ENCODE measurements at places on chromosomes 2 and 18.

- DNase-seq: no peak
These were observed 1215.2 kb upstream of the TMEFF2 start for GRCh38 chr2:193409951-193410350.

DNA sequence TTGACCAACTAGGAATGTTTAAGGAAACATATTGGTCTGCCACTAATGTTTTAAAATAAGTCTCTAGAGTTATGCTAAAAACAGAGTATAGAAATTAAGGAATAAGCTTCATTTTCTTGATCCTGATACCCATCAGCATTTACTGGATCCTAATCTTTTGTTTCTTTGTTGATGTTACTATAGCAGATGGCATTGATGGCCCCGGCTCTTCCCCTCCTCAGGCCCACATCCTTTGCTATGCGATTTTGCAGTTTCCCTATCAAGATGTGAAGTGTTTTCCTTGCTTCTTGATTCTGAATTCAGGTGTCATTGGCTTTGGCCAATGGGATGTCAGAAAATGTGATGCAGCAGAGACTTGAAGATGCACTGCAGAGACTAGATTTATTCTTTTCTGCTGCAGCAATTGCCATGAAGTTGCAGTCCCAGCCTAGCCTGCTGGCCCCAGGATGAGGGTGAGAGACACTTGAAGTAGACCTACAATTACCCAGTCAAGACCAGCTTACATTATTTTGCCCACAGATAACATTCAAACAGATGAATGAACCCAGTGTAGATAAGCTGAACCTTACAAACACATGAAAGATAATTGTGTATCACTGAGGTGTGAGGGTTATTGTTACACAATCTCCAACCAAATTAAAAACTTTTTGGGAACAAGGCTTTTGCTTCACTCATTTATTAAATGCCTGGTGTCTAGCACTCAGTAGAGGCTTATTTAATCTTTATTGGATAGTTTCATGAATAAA lies 115.2 kb upstream of the ITGA4 start:
- no peak for DNase-seq

GRCh38 chr2:15435474-15435873 lies 125.7 kb downstream of the NBAS start:
- DNase-seq: no peak

DNA sequence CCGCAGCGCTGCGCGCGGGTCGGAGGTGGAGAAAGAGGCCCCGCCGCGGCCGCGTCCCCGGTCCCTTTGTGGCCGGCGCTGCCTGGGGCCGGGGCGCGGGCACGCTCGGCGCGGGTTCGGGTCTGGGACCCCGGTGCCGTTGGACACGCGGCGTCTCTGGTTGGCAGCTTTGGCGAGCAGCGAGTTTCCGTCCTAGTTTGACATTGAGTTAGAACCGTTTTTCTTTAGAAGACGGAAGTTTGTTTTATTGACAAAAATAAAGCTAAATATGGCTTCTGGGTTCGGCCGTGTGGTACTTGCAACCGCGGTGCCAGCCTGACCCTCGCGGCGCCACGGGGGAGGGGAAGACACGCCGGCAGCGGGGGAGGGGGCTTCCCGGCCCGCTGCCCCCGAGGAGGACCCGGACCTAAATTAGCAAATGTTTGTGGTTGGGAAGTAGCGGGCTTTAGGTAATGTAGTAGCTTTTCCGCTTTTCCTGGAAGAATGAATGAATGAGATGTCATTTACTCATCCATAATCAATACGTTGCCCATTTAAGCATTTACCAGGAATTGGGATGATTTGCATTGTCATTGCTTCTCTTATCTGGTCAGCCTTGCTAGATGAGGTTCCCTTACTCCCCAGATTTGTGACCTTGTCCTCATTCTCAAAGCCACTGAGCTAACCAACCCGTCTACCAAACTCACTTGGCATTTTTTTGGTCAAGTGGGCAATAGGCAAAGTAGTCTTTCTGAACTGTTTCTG lies 530 bp downstream of the GALNT1 start:
- peak; percentile 71 for DNase-seq

- no peak for DNase-seq
These were observed 402.0 kb downstream of the ALK start for GRCh38 chr2:29519338-29519925.

- DNase-seq: no peak
These were observed 398.8 kb downstream of the GALR1 start for GRCh38 chr18:77648411-77648810.

DNA sequence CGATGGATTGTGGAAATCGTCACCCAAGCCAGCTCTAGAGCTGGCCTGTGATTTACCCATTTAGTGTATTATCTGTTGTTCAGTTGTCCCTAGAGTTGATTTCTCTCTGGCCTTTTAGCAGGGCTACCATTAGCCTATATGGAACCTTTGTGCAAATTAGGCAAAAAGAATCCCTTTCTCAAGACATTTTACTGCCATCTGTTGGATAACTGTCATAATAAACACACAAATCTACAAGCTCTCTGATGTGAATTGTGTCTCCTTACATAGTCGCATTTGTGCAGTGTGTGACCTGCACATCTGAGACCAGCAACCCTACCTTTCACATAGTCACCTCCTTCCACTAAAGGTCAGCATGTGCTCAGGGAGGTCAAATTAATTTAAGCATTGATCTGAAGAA lies 34.0 kb downstream of the LOXHD1 start:
- DNase-seq: no peak

DNA sequence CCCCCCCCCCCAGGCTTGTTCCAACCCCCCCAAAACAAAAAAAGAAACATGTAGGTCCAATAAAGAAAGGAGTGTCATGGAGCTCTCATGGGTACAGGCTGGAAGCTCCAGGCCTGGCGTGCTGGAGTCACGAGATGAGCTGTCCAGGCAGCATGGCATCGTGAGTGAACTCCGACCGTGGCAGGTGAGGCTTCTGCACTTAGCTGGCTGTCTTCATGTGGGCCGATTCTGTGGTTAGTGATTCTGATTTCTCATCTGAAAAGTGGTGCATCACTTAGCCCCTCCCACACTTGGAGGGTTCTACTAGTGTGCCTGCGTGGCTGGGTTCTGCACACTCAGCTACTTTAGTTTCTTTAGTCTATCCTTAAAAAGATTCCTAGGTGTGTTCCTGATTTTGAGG lies 126.4 kb upstream of the MGAT5 start:
- no peak for DNase-seq

DNA sequence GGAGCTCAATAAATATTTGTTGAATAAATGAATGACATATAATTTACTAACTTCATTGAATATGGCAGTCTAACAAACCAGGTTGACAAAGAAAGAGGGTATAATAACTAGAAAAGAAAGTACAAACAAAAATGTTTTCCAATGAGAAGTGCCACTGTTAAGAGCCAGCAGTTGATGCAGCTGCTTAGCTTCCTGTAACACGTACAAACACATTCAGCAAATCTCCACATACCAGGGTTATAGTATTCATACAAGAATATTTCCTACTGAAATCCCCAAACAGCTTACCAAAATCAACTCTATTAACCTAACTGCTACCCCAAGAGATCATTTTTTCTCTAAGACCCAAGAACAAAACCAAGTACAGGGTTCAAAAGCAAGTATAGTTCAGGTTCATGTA lies 77.7 kb downstream of the THADA start:
- DNase-seq: no peak

DNA sequence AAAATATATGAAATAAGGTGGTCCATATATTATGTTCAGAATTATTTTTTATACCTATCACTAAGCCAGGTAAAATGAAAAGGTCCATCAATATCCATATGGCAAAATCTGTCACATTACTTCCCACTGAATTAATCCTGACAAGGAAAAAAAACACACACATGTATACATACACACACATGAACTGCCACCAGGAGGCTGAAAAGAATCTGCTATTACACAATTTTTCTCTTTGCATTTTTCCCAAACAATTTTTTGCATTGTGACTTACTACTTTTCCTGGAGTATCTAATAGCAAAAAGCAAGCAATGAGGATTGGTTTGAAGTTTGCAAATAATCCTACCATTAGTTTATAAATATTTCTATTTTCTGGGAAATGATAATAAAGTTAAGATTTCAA lies 128.2 kb upstream of the CD226 start:
- DNase-seq: no peak

- no peak for DNase-seq
These were observed 35.5 kb downstream of the LIPG start for GRCh38 chr18:49597157-49597931.

DNA sequence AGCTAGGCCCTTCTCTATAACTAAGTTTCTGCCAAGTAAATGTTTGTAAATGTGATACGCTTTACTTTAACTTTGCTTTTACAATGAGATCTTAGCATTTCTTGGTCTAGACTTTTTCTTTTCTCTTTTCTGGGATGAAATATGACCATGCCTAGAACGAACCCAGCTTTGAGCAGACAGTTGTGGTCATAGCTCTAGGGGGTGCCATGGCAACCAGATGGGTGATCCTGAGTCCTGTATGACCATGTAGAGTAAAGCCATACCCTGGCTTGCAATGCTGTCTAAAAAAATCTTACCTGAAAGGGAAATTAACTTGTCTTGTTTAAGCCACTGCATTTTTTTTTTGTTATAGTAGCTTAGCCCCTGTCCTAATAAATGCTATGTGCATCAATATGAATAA lies 956.3 kb downstream of the SLC4A3 start:
- DNase-seq: no peak

DNA sequence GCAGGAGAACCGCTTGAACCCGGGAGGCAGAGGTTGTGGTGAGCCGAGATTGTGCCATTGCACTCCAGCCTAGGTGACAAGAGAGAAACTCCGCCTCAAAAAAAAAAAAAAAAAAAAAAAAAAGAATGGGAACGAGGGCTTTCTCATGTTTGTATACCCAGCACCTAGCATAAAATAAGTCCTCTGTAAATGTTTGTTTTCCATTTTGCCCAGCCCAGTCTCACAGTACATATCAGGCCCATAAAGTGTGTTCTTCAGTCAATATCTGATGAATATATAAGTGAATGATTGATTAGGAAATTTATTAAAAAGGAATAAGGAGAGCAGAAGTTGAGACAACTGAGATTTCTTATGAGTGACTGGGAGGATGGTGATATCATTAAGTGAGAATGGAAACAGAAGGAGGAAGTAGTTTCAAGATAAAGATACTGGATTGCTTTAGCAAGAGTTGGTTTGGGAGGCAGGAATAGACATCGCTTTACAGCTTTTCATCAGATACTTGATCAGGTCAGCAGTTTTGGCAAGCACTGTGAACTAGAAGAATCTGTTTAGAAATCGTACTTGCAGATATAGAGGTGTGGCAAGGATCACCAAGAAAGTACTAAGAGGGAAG lies 327.5 kb downstream of the KIAA1328 start:
- DNase-seq: no peak

DNA sequence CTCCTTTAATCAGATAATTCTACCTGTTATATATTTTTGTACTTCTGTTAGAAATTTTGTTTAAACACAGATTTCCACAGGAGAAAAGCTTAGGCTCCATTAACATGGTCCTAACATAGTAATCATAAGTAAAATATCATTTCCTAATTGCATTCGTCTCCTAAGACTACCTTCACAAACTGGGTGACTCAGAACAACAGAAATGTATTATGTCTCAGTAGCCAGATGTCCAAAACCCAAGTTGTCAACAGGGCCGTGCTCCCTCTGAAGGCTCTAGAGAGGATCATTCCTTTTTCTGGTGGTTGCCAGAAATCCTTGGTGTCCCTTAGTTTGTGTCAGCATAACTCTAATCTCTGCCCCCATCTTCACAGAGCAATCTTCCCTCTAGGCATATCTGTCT lies 5.4 kb downstream of the FBXO15 start:
- DNase-seq: no peak

DNA sequence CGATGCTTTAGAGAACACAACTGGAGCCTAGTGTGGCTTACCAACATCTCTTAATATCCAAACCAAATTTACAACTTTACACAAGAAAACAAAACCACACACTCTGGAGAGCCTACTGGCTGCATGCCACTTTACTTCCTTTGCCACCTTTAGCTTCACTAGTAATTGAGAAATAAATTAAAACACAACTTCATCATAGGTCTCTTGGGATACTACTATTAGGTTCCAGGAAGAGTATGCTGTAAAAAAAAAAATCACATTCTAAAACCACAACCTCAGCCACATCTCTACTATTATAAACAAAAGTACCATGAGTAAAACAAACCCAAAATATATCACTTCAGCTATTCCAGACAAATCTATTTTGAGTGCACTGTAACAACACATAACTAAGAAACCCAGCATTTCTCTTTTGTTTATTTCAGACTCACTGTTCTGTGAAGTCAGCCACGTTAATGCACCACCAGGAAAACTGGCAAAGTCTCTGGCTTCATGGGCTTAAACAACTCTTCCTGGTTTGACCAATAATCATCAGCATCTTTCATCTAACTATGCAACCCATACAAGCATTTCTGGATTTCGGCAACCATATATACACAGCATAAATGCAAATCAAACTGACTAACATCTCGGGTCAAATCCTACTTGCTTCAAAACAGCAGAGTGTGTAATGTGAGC lies 59.1 kb downstream of the REV1 start:
- DNase-seq: no peak

- no peak for DNase-seq
These were observed 113.1 kb downstream of the NFATC1 start for GRCh38 chr18:79508565-79509535.

DNA sequence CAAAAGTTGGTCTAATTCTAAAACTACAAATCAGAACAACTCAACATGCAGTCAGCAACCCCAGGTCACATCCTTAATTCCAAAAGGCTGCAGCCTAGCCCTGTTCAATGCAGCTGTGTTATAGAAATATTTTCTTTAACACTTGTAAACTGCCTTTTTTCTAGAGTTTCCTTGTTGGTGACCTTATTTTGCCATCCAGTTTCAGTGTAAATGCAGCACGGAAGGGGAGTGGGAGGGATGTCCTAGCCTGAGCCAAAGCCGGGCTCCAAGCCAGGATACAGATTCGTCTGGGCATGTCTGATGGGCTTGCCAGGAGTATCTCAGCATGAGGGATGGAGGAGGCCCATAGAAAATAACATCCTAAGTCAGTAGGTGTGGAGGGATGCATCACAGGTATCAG lies 17.7 kb upstream of the SP3 start:
- no peak for DNase-seq

DNA sequence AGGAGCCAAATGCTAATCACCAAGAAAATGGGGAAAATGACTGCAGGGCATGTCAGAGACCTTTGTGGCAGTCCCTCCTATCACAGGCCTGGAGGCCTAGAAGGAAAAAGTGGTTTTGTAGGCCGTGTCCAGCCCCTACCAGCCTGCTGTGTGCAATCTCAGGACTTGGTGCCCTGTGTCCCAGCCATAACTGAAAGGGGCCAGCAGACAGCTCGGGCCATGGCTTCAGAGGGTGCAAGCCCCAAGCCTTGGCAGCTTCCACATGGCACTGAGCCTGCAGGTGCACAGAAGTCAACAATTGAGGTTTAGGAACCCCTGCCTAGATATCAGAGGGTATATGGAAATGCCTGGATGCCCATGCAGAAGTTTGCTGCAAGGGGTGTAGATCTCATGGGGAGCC lies 391.2 kb upstream of the FSIP2 start:
- no peak for DNase-seq

GRCh38 chr18:5238371-5238976 lies 41.4 kb upstream of the AKAIN1 start:
- DNase-seq: no peak

GRCh38 chr2:209532321-209532720 lies 108.5 kb downstream of the MAP2 start:
- DNase-seq: no peak

All from left forelimb (tissue), 1 donor.